ENCODE measurements at places on chromosomes 12 and 14. TPM values are rescaled to one million over a fixed set of nuclear protein-coding genes. Genes with fewer than 3 reads are reported as not detected.
A peak's percentile ranks its signal among the peaks of the same experiment; 100 is the strongest.

GRCh38 chr12:48786591-48787544 lies 2.0 kb downstream of the ADCY6 start:
- H3K4me3 ChIP-seq: no peak overlapping the region
- no peaks in the 10 kb centered on the region for H3K27me3 ChIP-seq
- H3K27ac ChIP-seq: peak overlapping the region; percentile 4
- peaks cover 21% of the 10 kb centered on the region for H3K4me1 ChIP-seq

DNA sequence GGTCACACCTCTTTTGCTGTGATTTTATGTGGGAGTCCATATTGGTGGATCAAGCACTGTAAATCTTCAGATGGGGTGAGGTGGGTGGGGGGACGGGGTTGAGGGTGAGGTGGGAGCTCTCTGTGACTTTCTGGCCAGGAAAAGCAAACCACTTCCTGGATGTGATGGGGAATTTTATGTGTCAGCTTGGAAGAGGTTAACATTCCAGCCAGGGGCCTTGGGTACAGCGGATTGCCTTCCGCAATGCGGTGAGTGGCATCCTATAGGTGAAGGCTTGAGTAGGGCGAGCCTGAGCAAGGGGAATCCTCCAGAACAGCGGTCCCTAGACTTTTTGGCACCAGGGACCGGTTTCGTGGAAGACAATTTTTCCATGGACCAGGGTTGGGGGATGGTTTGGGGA lies 36.2 kb downstream of the DLK1 start:
- H3K4me3 ChIP-seq: no peak overlapping the region
- H3K27ac ChIP-seq: no peak overlapping the region
- no peak for DNase-seq
- no peaks in the 10 kb centered on the region for H3K27me3 ChIP-seq
- no peaks in the 10 kb centered on the region for H3K36me3 ChIP-seq

- H3K4me1 ChIP-seq: no peaks in the 10 kb centered on the region
- H3K27me3 ChIP-seq: no peaks in the 10 kb centered on the region
- no peak overlapping the region for H3K27ac ChIP-seq
- no peak for DNase-seq
Measured at GRCh38 chr12:93407963-93408283, 30.2 kb downstream of the NUDT4 start.

DNA sequence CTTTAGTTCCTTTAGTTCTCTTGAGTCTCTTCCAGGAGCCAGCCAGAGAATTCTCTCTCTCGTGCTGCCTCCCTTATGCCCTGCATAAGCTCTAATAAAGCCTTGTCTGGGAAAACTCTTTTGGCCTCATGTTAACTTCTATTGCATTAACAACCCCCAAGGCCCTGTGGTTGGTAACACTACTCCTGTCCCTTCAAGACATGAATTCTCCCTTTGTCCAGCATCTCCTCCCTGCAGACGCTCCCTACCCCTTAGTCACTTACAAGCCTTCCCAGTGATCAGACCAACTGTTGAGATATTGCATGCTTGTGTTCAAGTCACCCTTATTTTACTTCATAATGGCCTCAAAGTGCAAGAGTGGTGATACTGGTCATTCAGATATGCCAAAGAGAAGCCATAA lies 12.1 kb downstream of the LTBR start:
- H3K4me3 ChIP-seq: no peak overlapping the region
- H3K27ac ChIP-seq: no peak overlapping the region
- no peaks in the 10 kb centered on the region for H3K36me3 ChIP-seq
- peaks cover 4% of the 10 kb centered on the region for H3K4me1 ChIP-seq
- H3K27me3 ChIP-seq: no peaks in the 10 kb centered on the region

DNA sequence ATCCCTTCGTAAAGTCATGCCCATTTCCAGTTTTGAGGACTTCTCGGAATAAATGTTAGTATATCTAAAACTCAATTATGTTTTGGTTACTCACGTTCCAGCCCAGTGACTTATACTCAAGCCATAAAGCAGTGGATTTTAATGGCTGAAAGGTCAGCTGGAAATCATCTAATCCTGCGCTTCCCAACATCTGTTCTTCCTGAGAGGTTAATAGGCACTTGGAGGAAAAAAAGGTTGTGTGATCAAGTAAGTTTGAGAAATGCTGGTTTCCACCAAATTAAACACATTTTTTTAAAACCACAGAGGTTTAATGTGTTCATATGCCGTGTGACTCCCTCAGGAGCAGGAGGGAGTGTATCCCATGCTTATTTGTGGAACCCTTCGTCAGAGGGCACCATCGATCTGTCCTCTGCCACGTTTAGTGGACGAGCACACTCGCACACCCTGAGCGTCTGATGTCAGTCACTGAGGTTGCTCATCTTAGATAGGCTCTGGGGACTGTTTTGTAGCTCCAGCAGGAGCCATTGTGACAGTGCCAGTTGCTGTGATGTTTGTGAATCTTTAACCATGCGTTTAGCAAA lies 41.4 kb downstream of the FBXL14 start:
- no peak overlapping the region for H3K4me3 ChIP-seq
- H3K27me3 ChIP-seq: no peaks in the 10 kb centered on the region
- H3K27ac ChIP-seq: no peak overlapping the region
- DNase-seq: no peak
- no peaks in the 10 kb centered on the region for H3K4me1 ChIP-seq
- no peaks in the 10 kb centered on the region for H3K36me3 ChIP-seq

TAS2R9 gene
- not detected for polyA plus RNA-seq

SPATS2 gene
- polyA plus RNA-seq: 67.5 TPM

Data from testis (tissue), 5 donors.